ENCODE measurements at places on chromosomes 5 and 9.
A peak's percentile ranks its signal among the peaks of the same experiment; 100 is the strongest.

DNA sequence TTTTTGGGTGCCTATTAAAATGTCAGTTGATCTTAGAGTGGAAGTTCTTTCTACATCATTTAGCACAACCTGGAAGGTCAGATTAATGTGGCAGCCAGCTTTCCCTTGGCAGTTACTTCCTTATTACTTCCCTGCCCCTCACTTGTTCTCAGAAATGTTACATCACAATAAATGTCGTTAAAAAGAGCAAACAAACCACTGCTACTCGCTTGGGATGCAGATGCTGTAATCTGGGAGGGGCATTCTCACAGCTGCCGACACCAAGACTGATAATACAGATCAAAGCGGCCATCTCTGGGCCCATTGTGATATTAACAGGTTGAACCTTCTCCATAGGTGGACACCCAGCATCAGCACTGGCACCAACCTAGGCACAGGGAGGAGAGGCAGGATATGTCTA is 29.3 kb downstream of the PLAC8L1 start:
- DNase-seq = no peak

DNA sequence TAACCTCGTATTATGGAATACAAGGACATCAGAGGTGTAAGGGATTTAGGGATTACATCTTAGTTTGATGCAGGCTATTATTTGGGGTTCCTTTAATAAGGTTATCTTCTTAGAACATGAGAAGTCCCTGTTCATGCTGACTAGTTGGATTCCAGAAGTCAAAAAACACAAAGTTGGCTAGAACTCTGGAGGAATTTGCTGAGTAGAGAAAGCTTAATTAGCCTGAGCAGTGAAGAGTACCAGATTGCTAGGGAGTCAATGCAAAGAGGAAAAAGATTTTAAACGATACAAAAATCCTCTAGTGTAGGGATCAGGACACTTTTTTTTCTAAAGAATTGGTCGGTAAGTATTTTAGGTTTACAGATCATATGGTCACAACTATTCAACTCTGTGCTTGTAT is 1872.5 kb upstream of the C9orf72 start:
- DNase-seq = no peak

DNA sequence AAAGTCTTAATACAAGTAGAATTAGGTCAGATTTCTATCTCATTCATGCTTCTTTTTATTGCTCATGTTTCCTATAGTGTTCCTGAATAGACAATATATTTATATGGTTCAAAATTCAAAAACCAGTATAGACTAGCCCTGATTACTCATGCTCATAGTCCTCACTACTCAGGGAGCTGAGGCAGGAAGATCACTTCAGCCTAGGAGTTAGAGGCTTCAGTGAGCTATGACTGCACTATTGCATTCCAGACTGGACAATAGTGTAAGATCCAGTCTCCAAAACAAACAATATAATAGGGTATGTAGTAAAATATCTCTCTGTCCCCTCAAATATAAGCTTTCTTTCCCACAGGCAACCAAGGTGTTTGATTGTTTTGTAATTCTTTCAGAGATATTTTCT is 2.4 kb downstream of the ANKRD31 start:
- DNase-seq = no peak

- DNase-seq = peak; percentile 42
Observed at GRCh38 chr5:16626696-16627264, 10.0 kb upstream of the RETREG1 start.

- DNase-seq = no peak
Observed at GRCh38 chr5:164071671-164072070, 566.3 kb downstream of the MAT2B start.

DNA sequence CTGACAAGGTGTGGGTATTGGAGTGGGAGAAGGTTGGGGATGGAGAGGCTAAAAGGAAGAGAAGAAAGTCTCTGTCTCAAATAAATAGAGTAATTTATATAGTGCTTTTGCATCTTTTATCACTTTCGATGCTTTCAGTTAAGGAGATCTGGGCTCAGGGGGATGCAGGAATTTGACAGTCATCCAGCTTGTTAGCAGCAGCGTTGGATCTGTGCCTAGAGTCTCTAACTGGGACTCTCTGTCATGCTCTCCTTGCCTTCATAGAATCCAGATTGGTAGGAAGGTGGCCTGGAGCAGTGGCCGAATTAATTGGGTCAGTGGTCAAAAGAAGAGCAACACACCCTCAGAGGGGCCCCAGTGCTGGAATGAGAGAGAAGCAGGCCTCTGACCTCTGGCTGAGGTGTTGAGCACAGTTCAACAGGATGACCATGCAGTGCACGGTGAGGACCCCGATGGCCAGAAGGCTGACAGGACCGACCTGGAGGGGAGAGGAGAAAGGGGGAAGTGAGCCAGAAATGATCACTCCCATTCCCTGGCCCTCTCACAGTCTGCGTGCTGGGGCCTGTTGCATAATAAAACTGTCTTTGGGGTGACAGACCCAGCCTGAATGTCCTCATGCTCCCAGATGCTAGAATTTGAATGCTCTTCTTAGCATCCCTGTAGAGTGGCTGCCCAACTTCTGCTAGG is 7.6 kb downstream of the SLC36A3 start:
- DNase-seq = no peak

DNA sequence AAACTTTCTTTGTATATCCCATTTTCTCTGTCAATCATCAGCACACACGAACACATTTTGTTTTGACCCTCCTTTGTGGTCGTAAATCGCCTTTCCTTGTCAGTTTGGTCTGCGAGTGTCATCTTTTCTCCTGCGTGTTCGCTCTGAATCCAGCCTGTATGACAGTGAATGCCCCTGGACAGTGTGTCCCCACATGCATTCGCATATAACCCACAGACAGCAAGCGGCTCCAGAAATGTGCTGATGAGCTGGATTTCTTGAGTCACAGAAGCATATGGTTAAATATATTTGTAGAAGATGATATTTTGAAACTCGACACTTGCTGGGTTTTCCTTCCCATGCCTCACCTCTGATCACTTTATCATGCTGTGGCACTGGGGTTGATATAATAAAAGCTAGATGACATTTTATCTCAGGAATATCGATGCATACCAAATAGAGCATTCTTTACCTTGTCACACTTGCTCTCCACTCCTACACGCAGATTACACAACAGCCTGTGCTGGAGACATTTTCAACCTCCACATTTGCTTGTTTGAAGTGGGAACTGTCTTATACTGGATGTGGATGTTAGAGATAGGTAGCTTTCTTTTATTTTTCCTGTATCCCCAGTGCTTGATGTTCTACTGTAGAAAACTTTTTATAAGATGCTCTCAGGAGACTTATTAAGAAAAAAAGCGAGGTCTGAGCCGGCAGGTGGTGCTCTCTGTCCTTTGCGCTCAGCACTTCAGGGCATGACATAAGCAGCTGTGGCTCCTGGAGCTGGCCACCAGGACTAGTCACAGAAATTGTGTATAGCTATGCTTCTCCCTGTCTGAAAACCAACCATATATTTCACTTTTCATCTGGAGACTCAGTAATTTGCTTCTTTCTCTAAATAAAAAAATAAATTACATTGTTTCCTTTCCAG is 215.1 kb downstream of the SH3GL2 start:
- no peak for DNase-seq

- DNase-seq = no peak
Observed at GRCh38 chr5:9544056-9544455, 1.8 kb downstream of the SEMA5A start.

GRCh38 chr5:153445875-153446579 is 44.4 kb upstream of the GRIA1 start:
- no peak for DNase-seq

DNA sequence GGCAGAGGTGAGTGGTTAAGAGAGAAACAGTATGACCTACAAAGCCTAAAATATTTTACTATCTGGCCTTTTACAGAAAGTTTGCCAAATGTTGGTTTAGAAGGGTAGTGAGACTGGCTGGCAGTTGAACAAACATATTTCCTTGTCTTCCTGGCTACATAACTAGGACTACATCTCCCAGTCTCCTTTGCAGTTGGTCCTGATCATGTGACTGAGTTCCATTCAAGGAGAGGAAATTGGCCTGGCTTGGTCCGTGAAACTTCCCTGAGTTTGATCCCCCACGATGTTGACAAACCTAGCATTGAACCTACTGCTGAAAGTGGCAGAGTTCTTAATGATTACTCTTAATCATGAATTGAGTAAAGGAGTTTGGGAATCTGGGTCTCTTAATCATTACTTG is 280.8 kb downstream of the SLIT3 start:
- no peak for DNase-seq

- no peak for DNase-seq
Observed at GRCh38 chr5:67831048-67831447, 384.5 kb upstream of the PIK3R1 start.

- DNase-seq = no peak
Observed at GRCh38 chr5:160466889-160467554, 45.4 kb downstream of the PTTG1 start.

GRCh38 chr9:125805057-125805456 is 57.9 kb downstream of the PBX3 start:
- no peak for DNase-seq

DNA sequence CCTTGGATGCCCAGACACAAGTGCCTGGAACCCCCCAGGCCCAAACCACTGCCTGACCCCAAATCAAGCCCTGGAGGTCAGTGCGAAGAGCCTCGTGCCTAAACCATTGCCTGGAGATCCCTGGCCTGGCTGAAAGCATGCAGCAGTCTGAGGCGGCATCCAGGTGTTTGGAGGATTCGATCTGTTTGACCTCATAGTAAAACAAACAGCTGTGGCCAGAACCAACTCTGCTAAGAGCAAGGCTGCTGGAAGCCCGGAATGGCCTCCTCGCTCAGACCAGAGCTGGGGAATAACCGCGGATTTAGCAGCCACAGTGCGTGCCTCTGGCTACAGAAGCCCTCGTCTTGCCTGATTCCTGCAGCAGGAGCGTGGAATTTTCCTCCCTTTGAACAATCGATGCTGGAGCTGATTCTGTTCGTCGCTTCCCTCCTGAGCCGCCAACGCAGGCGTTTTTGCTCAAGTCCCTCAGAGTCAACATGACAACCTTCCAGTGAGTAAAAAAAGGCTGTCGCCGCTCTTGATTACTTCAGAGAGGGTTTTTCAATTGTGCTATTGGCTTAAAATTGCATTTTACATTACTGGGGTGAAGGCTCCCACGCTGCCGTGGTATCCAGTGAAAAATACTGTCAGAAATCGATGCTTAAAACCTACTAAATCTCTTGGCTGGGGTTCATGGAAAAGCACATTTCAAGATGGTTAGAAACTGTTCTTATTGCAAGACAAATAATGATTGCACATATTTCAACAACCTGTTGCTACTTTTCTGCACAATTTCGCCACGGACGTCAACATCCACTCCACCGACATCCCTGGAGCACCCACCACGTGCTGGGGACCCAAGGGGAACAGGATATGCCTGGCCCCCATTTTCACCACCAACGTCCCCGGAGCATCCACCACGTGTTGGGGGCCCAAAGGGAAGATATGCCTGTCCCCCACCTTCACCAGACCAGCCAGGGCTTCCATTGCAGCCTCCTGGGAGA is 190.0 kb downstream of the OLFM1 start:
- no peak for DNase-seq

GRCh38 chr5:147578228-147579024 is 68.6 kb upstream of the DPYSL3 start:
- no peak for DNase-seq

DNA sequence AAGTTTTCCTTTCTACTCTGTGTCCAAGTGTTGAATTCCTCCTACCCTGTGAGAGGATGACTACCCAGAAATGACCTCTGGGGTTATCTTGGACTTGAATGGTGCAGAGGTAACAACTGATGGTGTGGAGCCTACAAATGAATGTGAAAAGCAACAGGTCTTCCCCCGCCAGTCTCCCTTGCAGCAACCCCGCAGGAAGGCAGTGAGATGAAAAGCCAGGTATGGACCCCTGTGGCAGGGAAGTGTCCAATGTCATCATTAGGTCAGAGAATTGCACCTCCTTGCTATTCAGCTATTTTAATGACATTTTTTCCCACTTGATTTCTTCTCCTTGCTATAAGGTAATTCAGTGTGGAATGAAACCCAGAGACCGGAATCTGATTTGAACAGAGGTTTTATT is 58.5 kb downstream of the MAT2B start:
- no peak for DNase-seq

GRCh38 chr5:54206580-54207229 is 103.7 kb downstream of the ARL15 start:
- DNase-seq = no peak

GRCh38 chr9:29750062-29750461 is 2176.8 kb upstream of the C9orf72 start:
- DNase-seq = no peak

DNA sequence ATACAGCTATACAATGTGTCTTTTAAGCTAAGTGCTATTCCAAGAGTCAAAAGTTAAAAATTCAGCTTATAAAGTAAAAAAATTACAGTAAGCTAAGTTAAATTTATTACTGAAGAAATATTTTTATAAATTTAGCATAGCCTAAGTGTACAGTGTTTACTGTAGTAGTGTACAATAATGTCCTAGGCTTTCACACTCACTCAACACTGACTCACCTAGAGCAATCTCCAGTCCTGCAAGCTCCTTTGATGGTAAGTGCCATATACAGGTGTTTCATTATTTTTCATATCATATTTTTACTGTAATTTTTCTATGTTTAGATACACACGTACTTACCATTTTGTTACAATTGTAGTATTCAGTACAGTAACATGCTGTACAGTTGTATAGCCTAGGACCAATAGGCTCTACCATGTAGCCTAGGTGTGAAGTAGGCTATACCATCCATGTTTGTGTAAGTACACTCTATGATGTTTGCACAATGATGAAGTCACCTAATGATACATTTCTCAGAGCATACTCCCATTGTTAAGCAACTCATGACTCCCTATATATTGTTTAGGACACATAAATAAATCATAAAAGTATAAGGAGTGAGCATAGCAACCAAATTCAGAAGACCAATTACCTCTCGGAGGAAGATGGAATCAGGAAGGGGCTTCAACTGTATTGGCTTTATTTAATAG is 165.1 kb upstream of the SLC30A5 start:
- DNase-seq = no peak

GRCh38 chr5:7848296-7848695 is 2.6 kb downstream of the CFAP90 start:
- DNase-seq = no peak

All from stimulated activated naive CD8-positive, alpha-beta T cell treated with anti-CD3 and anti-CD28 coated beads, Interleukin-15, amount 100 ng/mL, for 72 hours (primary cell).